ENCODE measurements at places on chromosomes 5 and 9.

DNA sequence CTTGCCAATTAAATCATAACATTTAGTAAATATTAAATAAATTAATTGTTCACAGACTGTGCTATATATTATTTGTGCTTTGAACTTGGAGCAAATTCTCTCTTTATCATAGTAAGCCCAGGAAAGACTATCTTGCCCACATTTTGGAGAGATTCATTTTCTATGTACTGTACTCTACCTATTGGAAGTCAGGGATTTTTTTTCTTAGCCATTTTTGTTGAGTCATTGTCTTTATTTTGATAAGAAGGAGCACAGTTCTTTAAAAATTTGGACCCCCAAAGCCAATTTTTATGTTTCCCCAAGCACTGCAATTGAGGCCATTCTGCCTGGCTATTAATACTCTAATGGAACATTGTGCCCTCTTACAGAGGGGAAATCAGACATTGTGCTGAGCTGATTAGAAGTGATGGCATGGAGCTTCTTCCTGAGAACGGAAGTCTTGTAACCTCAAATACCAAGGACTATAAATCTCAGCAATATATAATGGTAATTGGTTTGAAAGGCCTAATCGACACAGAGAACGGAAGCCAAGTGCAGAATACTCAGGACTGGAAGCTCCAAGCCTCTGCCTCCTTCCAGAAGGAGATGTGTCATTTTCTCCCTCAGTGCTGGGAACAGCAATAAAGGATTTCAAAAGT is 188.8 kb upstream of the PAPPA start:
- peak; percentile 57 for DNase-seq

DNA sequence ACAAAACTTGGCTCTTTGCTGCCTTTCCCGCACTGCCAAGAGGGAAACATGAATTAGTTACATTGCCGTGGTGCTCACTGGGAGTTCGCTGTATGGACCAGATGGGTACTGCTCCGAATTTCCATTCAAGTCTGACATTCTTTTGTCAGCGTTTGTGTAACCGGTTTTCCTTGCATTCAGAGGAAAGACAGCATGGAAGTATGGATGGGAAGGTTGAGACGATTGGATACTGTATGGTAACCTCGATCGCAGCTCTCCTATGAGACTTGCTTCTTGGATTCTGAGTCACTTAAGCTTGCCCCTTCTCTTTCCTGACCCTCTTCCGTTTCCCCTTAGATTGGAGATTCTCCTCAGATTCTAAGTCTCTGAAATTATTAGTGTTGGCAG is 625 bp upstream of the UBLCP1 start:
- DNase-seq = peak; percentile 64

- no peak for DNase-seq
Measured at GRCh38 chr9:120358877-120359276, 221.1 kb downstream of the CDK5RAP2 start.

GRCh38 chr9:96853781-96854650 is at the start of gene ZNF782:
Gene ZNF782 (minus strand): TSS chr9:96854514. CDS start chr9:96851961, 2,553 bp downstream.
- DNase-seq = peak; percentile 93

DNA sequence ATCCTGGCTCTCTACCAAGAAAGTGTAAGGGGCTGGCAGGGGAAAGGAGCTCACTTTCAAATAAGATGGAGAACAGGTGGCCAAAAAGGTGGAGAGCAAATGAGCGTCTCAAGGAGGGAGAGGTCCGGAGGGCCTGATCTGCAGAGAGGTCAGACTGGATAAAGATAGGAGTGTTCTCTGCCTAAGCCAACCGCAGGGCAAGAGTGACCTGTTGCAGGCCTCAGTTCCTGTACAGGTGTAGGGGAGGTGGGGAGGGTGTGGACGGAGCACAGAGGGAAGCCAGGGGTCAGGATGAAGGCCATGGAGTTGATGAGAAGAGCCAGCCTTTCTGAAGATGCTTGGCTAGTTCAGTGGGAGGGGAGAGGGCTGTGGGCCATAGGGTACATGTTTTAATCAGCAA is 239.7 kb downstream of the HSPA4 start:
- DNase-seq = no peak

GRCh38 chr5:135296900-135297816 is 101.9 kb downstream of the MACROH2A1 start:
- DNase-seq = no peak

- no peak for DNase-seq
Measured at GRCh38 chr9:11577522-11577921, 964.7 kb upstream of the PTPRD start.

GRCh38 chr9:38727497-38728001 is 7.6 kb upstream of the FAM240B start:
- peak; percentile 57 for DNase-seq

DNA sequence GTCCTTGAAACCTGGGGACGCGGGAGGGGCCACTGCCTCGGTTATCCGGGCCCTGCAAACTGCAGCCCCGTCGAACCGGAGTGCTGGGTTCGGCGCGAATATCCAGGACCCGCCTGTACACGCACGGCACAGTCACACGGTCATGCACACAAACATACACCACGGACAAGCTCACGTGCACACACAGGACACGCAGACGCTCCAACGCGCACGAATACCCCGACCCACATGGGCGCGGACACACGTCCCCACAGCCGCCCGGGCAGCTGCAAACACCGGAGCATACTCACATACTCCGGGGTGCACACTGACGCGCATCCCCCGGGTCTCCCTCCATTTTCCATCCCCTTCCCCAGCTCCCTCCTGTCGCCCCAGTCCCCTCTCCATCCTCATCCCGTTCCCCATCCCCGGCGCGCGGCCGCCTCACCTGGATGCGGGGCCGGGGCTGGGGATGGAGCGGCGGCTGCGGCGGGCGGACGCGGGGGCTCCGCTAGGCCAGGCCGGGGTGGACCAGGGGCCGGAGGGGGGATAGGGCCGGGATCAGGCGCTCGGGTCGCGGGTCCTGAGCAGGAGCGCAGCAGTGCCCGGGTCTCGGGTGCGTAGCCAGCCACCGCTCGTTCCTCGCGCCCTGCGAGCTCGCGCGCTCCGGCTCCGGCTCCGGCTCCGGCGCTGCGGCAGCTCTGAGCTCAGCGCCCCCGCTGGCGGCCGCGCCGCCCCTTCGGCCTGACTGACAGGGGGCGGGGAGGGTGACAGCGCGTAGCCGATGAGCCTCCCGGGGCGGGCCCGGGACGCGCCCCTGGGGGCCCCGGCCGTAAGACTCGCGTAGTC is at the start of the genes EIF4E1B and SNCB:
EIF4E1B (plus strand) TSS at position 823 of the 828 bp plus-strand sequence. CDS start 12,113 bp downstream, outside the sequence.
SNCB (minus strand) TSS at position 682 of the 828 bp plus-strand sequence. CDS start 880 bp downstream, outside the sequence.
- DNase-seq = no peak

DNA sequence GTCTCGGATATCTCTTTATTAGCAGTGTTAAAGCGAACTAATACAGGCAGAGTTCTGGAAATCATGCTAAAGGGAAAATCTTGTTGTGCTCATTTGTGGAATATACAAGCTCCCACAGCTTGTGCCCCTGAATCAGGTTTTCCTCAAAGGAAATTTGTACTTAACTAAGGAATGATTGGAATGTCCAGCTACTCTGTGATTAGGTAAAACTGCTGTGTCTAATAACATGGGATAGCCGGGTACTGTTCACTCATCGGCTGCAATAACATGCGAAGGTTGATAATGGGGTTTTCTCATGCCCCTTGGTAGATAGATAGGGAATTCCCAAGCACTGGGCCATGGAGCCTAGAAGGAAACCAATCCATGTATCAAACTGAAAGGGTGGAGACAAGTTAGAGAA is 306.7 kb downstream of the NR2F1-AS1 start:
- DNase-seq = peak; percentile 48

GRCh38 chr9:75974016-75974766 is 83.7 kb downstream of the PCSK5 start:
- DNase-seq = no peak

- peak; percentile 53 for DNase-seq
Measured at GRCh38 chr9:72554221-72554641, 32.8 kb downstream of the TMC1 start.

- no peak for DNase-seq
Measured at GRCh38 chr9:15220658-15221318, 86.2 kb downstream of the TTC39B start.

- DNase-seq = no peak
Measured at GRCh38 chr5:96318569-96319110, 114.4 kb downstream of the PCSK1 start.

DNA sequence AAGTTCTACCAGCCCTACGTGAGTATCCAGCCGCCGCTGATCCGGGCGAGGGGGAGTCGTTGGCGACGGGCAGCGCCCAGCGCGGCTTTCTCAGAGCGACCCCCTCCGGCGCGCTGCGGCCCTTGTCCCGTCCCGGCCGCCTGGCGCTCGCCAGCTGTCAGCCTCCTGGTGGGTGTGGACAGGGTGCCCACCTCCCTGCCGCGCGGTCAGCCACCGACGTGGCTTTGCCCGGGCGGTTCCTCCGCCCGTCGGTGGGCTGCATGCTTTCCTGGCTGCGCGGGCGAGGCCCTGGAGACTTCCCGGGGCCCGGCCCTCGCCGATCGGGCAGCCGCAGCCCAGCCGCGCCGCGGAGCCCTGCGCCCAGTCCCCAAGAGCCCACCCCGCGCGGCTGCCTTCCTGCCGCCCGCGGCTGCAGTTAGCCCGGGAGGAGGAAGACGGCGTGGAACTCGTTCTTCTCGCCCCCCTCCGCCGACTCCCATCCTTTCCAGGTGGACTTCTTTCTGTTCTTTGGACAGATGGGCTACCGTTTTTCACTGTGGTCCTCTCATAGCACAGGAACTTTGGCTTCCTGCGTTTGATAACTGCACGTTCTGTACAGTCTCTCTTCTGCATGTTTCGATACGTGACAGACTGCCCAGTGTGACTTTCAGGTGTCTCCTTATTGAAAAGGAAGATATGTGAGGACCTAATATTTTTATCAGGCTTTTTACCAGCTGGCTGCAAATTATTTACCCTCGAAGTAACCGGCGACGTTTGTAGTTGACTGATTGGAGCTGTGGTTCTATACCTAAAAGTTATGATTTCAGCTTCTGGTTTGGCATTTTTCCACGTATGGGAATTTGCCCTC is 577 bp downstream of the AP3S1 start:
- DNase-seq = peak; percentile 26

GRCh38 chr5:151902215-151902614 is 22.4 kb downstream of the GLRA1 start:
- no peak for DNase-seq

DNA sequence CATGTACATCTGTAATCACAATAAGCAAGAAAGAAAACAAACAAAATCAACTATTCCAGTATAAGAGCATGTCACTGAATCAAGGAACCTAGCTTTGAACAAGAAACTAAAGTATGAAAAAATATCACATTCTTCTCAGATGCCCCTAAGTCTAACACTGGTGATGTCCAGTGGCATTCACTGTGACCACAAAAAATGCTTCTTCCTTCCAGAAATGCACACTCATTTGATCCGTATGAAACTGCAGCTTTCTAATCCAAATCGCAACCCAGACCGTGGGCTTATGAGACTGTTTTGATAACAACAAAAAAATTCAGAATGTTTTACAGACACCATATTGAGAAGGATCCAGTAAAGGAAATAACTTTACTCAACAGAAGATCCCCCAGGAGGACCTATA is 320.1 kb upstream of the TARS1 start:
- DNase-seq = peak; percentile 18

DNA sequence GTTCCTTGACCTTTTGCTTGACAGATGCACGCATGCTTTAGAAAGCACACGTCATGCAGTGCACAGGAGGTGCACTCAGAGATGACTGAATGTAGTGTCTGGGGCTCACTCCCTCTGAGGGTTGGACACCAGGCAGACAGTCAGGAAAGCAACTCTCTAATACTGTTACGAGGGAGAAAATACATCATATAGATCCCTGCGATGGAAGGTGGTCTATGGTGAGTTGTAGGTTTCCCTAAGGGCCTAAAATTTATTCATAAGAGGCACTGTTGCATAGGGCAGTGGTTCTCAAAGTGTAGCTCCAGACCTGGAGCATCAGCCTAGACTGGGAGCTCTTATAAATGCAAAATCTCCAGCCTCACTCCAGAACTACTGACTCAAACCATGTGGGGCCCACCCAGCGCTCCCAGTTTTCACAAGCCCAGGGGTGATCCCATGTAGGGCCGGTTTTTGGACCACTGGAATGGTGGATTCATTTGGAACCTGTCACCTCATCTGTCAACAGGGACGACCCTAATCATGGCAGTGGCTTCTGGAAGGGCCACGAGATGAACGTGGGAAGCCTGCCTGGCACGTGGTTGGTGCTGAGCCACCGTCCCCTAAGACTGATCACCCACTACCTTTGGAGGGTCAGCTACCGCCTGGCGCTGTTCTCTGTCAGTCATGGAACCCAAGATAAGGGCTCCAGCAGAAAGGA is 16.8 kb upstream of the PHF19 start:
- no peak for DNase-seq

GRCh38 chr9:85167146-85167545 is 497.6 kb downstream of the NTRK2 start:
- DNase-seq = no peak

DNA sequence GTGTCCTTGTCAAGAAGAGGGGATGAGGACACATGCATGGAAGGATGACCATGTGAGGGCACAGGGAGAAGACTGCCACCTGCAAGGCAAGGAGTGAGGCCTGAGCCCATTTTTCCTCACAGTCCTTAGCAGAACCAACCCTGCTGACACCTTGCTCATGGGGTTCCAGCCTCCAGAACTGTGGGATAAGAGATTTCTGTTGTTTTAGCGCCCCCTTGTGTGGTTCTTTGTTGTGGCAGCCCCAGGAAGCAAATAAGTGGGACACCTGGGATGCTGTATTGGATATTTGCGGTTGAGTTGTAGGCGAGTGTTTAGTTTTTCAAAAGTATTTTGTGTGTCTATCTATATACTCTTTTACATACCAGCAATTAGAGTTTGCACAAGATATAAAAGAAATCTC is 206.4 kb downstream of the NXNL2 start:
- DNase-seq = no peak

DNA sequence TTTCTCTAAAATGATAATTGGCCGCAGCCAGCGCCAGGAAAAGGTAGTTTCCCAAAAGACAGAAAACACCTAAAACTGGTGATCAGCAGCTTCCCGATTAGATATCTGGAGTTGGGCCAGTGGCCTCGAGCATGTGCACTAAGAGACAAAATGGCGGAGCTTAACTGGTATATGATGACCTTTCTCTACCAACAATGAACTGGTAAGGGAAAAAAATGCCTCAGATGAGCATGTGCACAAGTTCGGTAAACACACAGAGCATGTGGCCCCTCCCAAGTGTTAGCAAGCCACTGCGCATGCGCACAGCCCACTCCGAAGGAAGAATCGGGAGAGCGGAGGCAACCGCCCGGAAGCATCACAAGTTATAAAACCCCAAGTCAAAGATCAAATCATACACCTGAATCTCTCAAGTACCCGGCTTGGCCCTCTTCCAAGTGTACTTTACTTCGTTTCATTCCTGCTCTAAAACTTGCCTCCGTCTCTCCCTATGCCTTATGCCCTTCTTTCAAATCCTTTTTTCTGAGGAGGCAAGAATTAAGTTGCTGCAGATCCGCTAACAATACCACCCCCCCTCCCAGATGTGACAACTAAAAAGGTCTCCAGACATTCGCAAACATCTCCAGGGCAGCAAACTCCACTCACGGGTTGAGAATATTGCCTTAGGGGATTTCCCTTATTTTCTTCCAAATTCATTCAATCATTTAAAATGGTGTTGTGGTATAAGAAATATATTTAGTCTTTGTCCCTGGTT is 15.0 kb upstream of the PTBP3 start:
- peak; percentile 77 for DNase-seq
